NB4 (cell line): ENCODE measurements at places on chromosomes 5 and 9.

GRCh38 chr9:6667633-6668280, 22.2 kb upstream of the GLDC start:
- DNase-seq, result peak; percentile 70

DNA sequence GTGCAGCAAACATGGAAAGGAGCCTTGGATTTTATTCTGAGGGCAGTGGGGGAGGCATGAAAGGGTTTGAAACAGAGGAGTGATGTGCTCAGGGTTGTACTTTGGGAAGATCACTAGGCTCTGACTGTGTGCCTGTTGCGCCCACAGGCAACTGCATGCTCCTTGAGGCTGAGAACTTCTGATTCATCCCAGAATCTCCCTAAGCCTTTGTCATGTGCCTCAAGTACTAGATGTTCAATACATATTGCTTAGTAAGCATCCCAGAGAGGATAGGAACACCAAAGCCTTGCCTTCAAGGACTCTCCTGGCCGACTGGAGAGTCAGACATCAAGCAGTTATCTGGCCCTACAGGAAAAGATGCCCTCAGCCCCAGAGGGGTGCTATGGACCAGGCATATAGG, 54.1 kb downstream of the ARHGEF37 start:
- DNase-seq, result no peak

- DNase-seq, result no peak
These were observed 23.2 kb downstream of the LEAP2 start for GRCh38 chr5:132896685-132897084.

- DNase-seq, result peak; percentile 73
These were observed 136.7 kb downstream of the GCNT1 start for GRCh38 chr9:76595645-76596044.

DNA sequence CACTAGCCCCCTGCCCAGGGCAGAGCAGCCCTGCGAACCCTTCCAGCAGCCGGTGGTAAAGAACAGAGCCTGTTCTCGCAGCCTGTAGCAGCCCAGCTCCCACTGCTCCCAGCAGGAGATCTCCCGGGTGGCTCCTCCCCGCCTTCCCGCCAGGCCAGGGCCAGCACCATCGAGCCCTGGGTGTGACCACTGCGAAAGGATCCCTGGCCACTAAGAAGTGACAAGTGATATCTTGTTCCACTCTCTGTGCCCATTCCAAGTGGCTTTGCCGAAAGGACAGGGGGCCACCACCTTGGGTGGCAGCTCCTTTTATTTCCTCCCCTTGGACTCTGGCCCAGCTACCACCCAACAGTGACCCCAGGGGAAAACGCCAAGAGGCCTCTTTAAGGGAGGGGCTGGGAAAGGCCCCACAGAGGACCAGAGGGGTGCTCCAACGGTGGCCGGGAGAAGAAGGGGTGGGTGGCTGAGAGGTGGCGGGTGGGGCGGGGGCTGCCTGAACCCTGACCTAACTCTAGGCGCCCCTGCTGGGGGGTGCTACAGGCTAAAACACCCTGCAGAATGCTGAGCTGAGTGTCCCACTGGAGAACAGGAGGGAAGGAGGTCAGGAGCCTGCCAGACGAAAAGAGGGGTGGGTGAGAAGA, 1.6 kb downstream of the NACC2 start:
- DNase-seq, result no peak

DNA sequence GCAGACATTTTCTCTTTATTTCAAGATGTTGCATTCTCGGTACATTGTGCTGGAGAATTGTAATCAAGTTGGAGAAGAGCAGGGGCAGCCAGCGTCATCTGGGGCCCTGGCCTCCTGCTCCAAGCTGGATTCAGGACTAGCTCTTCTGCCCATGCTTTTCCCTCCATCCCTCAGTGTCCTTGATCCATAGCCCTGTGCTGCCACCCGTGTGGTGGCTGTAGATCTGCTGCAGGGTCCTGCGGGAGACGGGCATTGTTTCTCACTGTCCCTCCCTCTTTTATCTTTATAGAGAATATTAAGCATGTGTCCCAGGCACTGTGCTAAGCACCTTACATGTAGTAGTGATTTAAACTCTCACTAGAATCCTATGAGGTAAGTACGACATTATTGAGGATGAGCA, 60.5 kb upstream of the HAND1 start:
- no peak for DNase-seq

- DNase-seq, result no peak
These were observed 60.1 kb upstream of the ITGA1 start for GRCh38 chr5:52727576-52727975.

- DNase-seq, result no peak
These were observed 713 bp downstream of the LCN10 start for GRCh38 chr9:136741883-136742571.

GRCh38 chr9:613771-614347, 227.6 kb upstream of the DMRT1 start:
- DNase-seq, result peak; percentile 100
